Foreskin melanocyte (primary cell): ENCODE measurements at places on chromosomes 6 and 20.

DNA sequence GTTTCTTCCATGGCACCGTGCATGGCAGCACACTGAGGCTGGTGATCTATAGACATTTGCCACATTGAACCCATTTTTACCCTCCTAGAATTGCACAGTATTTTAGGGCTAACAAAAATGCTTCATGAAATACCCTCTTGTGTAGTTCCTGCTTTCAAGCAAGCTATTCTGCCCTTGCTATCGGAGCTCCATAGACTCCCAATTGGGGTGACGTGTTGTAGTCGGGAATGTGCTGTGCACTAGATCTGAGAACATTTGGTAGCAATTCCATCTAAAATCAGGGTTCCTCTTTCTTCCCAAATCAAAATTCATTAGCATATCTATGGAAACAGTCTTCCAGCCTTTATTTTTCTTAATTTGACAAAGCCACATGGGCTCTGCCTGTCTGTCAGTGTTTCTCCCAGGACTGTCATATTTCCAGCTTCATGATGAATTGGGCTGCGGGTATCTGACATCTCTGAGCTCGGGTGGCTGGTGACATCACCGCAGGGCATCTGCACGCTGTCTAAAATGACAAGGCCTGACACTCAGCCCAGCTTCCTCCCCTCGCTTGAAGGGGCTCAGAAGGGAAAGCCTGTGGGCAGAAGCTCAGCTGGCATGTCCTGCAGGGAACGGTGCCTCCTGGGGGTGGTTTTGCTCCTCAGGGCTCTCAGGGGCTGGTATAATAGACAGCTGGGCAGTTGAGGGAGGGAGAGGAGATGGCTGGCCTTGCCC is 406.4 kb downstream of the QKI start:
- DNase-seq = no peak

GRCh38 chr6:154247119-154247861 is 109.3 kb downstream of the IPCEF1 start:
- DNase-seq = no peak

GRCh38 chr6:54419885-54420284 is 111.6 kb downstream of the TINAG start:
- DNase-seq = no peak

DNA sequence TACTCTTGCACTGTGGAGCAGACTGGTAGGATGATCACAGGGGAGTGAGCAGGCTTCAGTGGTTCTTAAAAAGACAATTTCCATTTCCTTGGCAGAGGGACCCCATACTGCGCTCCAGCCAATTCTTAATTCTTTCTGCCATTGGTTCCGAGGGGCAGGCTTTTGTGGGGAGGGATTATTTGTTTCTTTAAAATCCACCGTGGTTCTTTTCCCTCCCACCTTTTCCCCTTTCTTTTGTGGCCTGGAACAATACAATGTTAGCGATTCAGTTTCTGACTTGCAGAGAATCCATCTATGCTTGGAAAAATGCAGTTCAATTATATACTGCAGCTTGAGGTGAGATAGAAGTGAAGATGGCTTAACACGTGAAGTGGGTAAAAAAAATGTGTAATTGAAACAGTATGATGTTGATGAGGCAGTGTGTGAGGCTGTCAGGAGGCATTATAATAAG is 379.0 kb upstream of the FLRT3 start:
- DNase-seq = no peak

- no peak for DNase-seq
Observed at GRCh38 chr6:143745166-143746133, 67.7 kb downstream of the PHACTR2 start.

GRCh38 chr6:33686981-33687975 is 24.2 kb downstream of the UQCC2 start:
- DNase-seq = no peak

DNA sequence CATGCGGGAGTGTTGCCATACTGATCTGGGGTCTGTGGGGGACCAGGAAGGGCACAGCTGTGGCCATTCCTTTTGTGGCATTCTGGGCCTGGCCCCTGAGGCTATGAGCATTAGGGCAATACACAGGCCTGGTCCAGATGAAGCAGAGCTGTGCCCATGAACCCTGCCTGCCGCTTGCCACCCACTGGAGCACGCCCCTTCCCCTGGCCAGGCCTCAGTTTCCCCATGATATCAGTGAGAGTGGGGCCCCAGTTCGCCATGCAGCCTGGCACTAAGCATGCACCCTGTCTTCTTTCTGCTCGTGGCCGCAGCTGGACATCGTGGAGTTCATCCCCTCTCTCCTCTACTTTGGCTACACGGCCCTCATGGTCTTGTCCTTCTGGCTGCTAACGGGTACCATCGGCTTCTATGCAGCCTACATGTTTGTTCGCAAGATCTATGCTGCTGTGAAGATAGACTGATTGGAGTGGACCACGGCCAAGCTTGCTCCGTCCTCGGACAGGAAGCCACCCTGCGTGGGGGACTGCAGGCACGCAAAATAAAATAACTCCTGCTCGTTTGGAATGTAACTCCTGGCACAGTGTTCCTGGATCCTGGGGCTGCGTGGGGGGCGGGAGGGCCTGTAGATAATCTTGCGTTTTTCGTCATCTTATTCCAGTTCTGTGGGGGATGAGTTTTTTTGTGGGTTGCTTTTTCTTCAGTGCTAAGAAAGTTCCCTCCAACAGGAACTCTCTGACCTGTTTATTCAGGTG is 42.4 kb downstream of the PLAGL2 start:
- no peak for DNase-seq

DNA sequence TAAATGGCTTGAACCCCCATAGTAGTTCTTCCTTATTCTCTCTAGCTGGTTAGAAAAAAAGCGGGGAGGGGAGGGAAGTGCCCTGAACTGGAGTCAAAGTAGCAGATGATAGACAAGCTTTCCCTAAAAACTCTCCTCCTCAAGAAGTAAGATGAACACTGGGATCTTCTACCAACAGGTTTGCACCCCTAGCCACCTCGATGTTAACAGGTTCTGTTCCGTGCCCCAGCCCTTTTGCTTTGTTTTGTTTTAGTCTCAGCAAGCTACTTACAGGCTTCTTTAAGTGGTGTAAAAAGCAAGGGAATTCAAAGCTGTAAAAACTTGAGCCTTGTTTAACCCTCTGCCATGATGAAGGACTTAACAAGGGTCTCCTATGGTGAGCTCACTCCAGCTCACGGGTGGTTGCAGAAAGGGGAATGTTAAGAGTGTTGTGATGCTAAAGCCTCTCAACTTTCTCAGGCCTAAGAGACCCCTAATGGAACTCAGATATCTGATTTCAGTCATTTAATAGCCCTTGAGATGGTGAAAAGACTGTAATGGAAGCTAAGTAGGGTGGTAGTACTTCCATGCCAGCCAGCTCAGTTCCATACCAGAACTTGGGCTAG is 106.0 kb downstream of the FOXO3 start:
- DNase-seq = no peak

DNA sequence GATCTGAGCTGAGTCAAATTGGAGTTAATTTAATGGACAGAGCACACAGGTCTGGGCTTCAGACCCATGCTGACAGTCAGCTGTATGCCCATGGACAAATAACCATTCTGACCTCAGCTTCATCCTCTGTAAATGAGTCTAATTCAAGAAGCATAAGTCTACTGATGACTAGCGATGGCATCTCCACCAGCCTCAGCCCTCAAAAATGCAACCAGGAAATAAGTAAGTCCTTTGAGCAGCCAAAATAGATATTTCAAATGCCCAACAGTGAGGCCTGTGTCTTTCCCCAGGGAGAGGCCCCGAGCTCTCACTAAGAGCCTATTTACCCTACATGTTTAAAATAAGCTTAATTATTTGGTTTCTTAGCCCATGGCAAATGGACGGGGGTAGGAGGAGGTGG is 114.2 kb upstream of the MTHFD1L start:
- peak; percentile 97 for DNase-seq

DNA sequence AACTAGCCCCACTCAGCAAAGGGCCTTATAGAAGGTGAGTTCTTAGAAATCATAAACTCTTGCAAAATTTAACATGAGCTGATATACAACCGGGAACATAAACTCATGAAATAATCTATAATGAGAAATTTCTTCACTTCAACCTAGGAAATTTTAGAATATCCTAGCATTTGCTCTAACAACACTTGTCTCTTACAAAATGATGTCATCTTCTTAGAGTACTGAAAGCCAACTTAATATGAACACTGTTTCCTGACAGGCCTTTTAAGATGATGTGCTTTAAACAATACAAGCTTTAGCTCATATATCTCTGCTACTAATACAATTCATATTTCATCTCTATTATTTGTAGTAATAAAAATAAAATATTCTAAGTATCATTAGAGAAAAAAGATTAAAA is 932 bp downstream of the PACRG start:
- DNase-seq = no peak

DNA sequence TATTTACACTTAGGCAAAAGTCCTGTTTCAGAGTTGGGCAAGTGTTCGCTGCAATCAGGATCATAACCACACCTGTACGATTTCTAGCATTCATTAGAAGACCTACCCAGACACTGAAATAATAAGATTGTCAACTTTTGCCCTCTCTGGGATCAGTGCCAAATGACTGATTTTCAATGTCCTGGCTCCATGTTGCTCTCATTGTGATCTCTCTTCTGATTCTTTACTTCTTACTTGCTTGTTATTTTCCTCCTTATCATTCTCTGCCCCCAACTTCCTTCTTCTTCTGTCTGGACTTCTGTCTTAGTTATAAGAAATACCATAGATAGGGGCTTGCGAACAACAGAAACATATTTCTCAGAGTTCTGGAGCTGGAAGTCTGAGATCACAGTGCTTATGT is 94.4 kb upstream of the BMP2 start:
- DNase-seq = no peak

DNA sequence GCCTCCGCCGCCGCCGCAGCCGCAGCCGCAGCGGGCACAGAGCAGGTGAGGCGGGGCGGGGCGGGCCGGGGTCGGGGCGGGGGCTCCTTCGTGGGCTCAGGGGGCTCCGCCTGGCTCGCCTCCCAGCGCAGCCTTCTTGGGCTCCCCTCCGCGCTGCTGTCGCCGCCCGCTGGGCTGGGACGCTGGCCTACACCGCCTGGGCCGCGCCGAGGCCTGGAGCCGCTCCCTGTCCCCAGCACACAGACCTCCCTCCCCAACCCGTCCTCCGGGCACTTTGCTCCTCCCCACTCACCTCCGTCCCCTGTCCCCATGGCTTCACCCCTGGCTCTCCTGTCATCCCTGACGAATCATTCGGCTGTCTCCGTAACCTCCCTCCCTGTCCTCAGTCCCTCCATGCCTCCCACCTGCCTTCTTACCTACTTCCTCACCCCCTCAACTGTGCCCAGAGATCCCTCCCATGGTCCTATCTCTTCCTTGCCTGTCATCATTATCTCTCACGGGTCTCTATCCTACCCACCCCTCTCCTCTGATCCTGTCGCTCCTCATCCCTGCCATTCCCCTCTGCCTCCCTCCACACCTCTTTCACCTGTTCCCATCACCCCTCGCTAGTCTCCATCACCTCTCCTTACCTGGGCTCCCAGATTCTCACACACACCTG is 512 bp downstream of the TTBK1 start:
- no peak for DNase-seq

GRCh38 chr20:15889514-15890256 is 683.6 kb downstream of the KIF16B start:
- no peak for DNase-seq

DNA sequence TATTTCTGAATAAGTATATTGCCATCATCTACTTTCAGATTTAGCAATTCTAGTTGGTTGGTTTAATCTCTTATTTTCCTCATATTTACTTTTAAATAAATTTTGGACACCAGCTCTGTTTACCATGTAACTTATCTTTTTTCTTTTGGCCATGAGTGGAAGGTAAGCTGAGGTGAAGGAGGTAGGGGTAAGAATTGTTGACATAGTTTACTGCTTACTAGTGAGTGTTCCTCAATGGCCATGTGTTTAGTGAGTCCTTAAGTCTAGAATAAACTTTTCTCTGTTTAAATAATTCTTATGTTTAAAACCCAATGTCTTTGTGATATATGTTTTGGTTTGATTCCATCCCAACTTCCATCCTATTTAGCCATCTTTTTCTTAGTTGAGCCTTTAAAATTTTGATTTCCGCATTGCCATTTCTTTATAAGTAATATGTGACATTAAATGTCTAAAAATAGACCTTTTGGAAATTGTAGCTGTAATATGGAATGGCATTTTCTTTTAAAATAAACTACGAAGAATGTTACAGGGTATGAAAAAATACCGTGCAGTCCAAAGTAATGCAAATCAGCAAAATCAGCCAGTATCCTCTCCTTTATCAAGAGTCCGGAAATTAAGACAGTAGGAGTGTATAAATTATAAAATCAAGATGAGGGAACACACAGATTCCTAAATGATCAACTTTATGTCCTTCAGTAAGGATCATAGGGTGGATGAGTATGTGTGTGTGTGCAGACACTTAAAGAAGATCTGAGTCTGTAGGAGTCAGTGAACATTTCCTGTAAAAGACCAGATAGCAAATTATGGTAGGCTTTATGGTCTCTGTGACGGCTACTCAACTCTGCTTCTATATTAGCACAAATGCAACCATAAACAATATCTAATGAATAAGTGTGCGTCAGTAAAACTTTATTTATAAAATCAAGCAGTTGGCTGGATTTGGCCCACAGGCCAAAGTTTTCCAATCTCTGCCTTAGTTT is 10.3 kb downstream of the STXBP5 start:
- DNase-seq = no peak

GRCh38 chr20:62353289-62354030 is 13.7 kb downstream of the LAMA5 start:
- no peak for DNase-seq

- no peak for DNase-seq
Observed at GRCh38 chr6:150410906-150411305, 42.1 kb downstream of the IYD start.

GRCh38 chr6:154649721-154650120 is 83.5 kb upstream of the SCAF8 start:
- DNase-seq = no peak

DNA sequence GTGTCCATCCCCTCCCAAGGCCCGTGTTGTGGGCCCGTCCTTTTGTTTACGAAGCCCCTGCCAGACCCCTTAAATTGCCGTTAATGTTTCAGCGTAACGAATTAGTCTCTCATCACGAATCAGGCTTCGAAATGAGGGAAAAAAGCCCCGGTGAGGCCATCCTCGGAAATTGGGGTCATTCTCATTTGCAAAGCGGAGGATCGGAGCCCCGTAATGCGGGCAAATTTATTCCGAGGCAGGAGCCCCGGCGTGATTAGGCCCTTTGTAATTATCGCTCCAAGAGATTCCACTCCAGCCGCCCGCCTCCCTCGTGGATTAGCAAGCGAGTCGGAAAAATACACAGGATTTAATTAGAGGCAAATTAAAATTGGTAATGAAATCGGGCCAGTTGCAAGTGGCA is 44.9 kb upstream of the MDFI start:
- DNase-seq = no peak

- DNase-seq = no peak
Observed at GRCh38 chr6:79188885-79189480, 45.5 kb downstream of the HMGN3 start.

- DNase-seq = peak; percentile 60
Observed at GRCh38 chr6:117498159-117498558, 15.7 kb downstream of the DCBLD1 start.

DNA sequence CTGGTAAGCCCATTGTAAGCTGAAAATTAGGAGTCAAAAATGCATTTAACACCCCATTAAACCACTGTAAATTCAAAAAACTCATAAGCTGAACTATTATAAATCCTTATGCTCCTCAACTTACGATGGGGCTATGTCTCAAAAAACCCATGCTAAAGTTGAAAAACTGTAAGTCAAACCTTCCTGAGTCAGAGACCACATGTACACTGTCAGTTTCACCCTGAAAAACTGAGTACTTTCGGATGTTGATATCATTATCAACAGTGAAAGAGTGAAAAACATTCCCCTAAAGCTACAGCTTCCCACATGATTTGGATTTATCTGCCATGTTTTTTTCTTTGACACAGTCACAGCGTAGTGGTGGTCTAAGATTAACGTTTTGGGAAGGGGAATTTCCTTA is 14.2 kb downstream of the RAB23 start:
- no peak for DNase-seq
